Bone marrow (tissue), 2 donors: ENCODE measurements at places on chromosomes 1 and 21.

GRCh38 chr21:28375708-28376385, 616.8 kb downstream of the LTN1 start:
- DNase-seq: no peak

DNA sequence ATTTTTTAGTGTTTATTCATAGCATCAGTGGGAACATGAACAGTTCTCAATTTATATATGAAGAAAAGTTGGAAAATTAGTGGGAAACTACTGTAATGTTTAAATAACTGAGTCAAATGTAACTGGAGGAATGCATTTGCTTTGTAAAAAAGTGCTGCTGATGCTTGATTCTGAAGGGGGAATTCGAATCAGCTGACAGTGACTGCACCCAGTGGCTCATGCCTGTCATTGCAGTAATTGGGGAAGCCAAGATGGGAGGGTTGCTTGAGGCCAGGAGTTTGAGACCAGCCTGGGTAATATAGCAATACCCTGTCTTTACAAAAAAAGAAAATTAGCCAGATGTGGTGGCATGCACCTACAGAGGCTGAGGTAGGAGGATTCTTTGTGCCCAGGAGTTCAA, 398.4 kb downstream of the ZP4 start:
- no peak for DNase-seq

DNA sequence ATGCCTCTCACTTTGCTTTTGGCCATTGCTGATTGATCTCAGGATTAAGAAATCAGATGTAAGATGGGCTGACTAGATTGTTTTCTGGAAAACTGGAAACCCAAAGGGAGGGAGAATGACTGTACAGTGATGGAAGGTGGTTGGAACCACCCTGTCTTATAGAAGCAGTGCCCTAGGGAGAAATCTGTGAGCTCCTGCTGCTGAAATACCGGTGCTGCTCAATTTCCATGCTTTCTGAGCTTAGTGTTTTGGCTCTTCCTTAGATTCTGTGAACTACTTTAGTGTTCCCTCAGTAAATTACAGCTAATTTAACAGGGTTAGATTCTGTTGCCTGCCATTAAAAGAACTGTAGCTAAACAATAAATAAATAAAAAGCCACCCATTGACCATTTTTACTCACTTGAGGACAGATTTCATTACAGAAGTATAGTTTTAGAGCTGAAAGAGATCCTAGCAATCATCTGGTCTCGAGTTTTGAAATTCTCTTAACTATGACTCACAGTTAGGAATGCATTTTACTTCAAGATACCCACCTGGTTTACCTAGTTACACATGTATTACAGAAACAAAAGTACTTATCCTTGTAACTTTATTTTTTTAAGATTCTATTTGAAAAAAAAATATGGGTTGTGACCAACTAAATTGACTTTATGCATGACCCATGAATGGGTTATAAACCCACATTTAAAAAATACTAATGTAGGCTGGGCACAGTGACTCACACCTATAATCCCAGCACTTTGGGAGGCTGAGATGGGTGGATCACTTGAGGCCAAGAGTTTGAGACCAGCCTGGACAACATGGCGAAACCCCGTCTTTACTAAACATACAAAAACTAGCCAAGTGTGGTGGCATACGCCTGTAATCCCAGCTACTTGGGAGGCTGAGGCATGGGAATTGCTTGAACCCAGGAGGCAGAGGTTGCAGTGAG, 33.2 kb downstream of the CAMSAP2 start:
- no peak for DNase-seq

GRCh38 chr1:53413175-53414001, 45.8 kb upstream of the DMRTB1 start:
- no peak for DNase-seq

GRCh38 chr21:27837936-27838335, 871.0 kb upstream of the ADAMTS5 start:
- DNase-seq: no peak

- DNase-seq: no peak
These were observed 39.5 kb downstream of the TENT5C start for GRCh38 chr1:117645343-117645742.

DNA sequence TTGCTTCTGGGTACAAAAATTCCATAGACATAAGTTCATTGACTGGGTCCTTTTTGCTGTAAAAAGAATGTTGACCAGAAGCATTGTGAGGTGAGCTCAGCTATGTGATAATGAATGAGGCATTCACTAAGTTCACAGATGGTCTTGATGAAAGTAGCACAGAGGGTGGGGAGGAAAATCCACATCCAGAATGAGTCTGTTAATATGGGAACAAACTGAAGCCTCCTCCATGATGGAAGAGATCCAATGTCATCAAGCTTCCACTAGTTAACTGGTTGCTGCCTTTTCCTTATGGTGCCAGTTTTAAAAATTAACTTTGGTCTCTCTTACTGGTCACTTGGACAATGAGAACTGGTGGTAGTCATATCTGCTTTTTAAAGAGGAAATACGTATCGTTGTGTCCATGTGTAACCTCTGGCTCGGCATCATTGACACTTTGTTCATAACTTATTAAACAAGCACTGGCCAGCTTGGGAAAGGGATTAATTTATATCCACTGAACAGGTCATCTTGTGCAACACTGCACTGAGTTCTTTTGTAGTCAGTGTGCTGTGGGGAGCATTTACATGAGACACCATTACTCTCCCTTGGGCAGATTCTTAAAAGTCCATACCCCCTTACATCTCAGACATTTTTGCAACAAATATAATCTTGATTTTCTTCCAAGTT, 88.6 kb downstream of the ADAMTS1 start:
- no peak for DNase-seq

GRCh38 chr1:162003830-162004215, 19.8 kb downstream of the OLFML2B start:
- peak; percentile 87 for DNase-seq

- no peak for DNase-seq
These were observed 21.3 kb downstream of the TRPM2 start for GRCh38 chr21:44374601-44375280.

- DNase-seq: no peak
These were observed 293.2 kb upstream of the SGIP1 start for GRCh38 chr1:66240491-66241484.

DNA sequence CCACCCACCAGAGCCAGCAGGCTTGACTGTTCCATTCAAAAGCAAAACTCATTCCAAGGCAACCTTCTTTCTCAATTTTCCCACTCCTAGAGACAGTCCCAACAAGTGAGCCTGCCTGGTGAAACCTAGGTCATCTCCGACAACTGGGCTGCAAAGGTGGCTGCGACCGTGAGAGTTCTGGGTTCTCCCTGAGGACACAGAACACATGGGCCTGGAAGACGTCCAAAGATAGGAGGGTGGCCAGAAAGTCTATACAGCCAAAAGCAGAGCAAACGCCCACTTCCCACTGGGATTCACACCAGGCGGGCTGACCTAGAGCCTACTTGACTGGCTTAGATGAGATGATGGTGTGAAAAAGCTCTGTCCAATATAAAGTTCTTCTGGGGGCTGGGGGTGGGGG, 90.2 kb upstream of the GRIK3 start:
- DNase-seq: no peak

GRCh38 chr1:65332821-65333220, 23.5 kb downstream of the DNAJC6 start:
- no peak for DNase-seq

DNA sequence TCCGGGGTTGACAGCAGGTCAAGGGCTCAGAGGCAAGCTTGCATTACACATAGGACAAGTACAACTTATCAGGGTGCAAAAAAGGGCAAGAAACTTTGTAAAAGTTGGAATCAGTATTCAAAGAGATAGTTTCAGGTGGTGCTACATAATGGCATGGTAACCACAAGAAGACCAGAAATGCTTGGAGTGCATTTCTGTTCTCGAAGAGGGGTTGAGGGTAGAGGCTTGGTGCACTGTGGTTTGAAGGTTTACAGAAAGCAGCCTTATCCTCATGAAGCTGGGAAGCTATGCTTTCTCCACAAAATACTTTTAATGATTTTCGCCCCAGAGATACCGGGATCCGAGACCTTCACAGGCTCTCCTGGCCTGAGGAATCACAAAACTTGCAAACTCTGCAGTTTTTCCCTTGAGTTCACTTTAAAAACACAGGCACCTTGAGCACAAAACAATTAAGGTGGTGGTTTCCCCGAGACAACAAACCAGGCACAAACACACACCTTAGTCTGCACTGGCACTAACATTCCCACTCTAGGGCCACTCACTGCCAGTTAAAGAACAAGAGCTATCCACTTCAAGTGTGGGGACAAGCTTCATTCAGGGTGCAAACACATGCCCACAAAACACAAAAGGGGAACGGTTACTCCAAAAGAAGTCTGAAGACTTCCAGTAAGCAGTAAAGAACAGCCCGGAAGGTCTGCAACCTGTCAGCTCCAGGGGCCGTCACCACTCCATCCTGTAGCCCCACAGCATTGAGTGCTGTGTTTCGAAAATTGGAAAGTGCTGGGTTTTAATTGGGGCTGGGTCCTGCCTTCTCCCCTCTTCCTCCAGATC, 29.8 kb upstream of the NFIA start:
- no peak for DNase-seq

GRCh38 chr1:110174961-110175360, 24.7 kb downstream of the SLC6A17 start:
- no peak for DNase-seq

- DNase-seq: no peak
These were observed 39.3 kb upstream of the ERRFI1 start for GRCh38 chr1:8065369-8065768.

GRCh38 chr1:9852410-9853248, 28.9 kb upstream of the CLSTN1 start:
- no peak for DNase-seq

DNA sequence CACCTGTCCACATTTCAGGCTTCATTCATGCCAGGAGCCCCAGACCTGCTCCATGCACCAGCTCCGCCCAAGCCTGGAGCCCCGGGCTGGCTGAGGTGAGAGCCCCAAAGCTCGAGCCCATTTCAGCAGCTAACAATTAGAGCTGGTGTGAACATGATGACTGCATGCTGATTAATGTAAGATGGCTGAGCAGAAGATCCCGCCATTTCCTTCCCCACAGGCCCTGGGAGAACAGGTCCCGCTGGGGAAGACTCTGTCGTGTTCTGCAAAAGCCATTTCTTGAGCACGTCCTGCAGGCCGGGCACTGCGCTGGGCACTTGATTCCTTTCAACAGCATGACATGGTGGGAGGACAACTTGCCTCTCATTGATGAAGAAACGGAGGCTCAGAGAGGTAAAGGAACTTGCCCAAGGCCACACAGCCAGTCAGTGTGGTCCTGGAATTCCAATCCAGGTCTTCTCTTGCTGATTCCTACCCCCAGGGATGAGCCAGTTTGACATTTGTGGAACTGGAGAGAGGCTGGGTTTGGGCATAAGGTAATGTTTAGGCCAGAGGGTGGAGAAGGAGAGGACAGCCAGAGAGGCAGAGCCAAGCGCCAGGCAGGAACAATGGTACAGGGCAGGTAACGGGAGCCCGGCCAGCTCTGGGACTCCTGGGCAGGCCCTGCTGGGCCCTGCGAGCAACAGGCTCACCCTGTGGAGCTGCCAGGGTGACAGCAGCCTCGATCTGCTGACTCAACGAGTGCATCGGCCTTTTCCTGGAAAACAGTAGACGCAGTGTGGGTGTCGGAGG, 28.1 kb upstream of the EPHA2 start:
- DNase-seq: no peak

- no peak for DNase-seq
These were observed 14.0 kb downstream of the FAAP20 start for GRCh38 chr1:2180297-2181245.

DNA sequence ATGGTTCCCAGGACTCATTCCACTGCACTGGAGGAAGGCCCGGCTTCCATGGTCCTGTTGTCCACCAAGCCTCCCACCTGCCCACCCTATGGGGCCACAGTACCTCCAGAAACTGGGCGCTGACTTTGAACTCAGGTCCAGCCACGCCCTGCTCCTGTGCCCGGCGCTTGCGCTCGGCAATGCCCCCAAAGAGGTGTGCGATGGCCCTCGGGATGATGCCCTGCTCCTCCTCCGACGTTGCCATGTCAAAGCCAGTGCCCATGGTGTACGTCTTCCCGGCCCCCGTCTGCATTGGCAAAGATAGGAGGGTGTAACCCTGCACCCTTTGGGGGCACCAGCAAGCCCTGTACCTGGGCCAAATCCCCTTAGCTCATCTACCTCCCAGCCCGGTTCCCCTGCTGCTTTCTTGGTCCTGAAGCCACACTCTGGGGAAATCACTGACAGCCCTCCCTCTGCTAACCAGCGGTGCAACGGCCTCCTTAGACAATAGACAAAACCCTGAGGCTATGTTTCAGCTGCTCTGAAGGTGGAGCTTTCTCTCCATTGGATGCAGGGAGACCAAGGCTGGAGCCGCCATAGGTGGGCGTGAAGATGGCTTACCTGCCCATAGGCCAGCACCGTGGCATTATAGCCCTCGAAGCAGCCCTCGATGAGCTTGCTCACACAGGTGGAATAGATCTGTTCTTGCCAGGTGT, 14.7 kb downstream of the KIF21B start:
- DNase-seq: no peak

GRCh38 chr1:171221665-171222591, 26.4 kb upstream of the FMO1 start:
- no peak for DNase-seq

GRCh38 chr1:14844356-14844755, 245.9 kb downstream of the KAZN start:
- no peak for DNase-seq

- no peak for DNase-seq
These were observed 15.5 kb upstream of the SARS1 start for GRCh38 chr1:109198043-109198695.

DNA sequence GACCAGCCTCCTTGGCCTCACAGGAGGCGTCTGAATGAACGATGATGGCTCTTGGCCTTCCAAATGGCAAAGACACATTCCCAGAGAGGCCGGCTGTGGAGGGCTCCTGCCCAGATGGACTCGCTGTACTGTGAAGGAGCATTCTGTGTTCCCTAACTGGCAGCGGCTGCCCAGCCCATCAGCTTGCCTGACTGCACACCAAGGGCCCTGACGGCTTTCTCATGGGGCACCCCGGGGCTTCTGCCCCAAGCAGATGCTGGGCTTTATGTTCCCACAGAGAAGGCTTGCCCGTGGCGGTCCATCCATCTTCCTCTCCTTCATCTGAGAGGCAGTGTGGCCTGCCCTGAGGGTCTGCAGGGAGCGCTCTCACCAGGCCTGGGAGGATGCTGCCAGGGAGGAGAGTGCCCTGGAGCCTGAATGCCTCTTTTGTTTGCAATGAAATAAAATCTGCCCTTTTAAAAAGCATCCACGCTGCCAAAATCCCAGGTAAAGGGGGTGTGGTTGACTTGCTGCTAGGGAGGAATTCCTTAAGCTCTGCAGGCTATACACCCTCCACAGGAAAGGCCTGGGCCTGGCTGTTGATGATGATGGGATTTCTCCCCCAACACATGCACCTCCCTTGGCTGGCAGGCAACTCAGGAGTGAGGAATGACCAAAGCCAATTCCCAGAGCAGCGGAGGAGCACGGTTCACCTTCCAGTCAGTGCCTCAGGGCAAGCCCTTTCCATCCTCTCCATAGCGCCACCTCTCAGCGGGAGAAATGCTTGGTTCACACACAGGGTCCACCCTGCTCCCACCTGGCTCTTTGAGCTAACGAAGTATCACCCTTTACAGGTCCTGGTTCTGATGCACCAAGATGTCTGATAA, 84.6 kb upstream of the SSX2IP start:
- DNase-seq: no peak
